NCI-H460 (cell line): ENCODE measurements at places on chromosomes 13 and 19. TPM values are rescaled to one million over a fixed set of nuclear protein-coding genes. Genes with fewer than 3 reads are reported as not detected.

GRCh38 chr13:42420304-42420703 lies 148.4 kb downstream of the AKAP11 start:
- no peak for DNase-seq

- DNase-seq = peak; percentile 46
These were observed 146.5 kb downstream of the PCCA start for GRCh38 chr13:100235311-100235901.

GRCh38 chr19:4130744-4131438 lies 7.0 kb upstream of the MAP2K2 start:
- peak; percentile 65 for DNase-seq

DNA sequence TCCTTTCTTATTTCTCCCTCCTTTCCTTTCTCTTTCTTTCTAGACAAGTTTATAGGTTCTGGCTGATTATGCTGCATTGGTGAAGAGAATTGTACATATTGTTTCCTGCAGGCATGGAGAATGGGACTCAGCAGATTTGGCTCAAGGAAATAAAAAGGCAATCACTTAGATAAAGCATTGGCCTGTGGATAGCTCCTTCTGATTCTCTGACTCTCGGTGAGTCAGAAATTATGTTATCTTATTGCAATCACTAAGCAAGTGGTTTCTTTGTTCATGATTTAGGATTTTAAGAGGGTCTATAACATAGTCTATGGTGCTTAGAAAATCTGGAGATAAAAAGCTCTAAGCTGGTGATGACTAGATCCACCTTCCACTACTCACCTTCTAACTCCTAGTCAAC lies 54.0 kb upstream of the POSTN start:
- no peak for DNase-seq

DNA sequence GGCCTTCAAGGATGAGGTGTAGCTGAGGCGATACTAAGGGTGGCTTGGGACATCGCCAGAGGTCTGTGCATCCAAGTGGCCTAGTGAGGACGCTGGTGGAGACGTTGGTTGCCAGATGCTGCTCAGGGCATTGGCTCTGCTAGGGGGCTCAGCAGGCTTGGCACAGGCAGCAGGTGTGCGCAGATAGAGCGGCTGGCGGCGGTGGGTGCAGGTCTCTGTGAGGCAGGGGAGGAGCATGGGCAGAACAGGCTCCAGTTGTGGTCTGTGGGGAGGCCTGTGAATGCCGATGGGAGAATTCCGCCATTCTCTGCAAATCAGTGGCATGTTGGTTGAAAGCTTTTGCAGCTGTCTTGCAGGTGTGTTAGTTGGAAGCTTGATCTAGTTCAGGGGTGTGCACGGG lies 21.2 kb downstream of the PRAM1 start:
- no peak for DNase-seq

DNA sequence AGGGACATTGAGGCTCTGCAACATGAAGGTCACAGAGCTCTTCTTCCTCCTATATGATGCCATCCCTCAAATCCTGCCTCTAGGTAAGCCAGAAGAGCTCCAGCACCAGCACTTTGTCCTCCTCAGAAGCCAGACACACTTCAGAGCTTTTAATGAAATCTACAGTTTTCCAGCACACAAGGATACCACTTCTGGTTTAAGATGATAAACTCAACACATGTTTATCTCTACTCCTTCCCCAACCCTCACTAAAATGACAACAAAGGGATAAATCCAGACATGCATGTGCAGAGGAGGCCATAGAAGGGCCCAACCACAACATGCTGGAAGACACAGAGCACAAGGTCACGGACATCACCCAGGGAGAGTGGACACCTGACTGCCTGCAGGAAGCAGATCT lies 195.3 kb downstream of the USP12 start:
- DNase-seq = no peak

DNA sequence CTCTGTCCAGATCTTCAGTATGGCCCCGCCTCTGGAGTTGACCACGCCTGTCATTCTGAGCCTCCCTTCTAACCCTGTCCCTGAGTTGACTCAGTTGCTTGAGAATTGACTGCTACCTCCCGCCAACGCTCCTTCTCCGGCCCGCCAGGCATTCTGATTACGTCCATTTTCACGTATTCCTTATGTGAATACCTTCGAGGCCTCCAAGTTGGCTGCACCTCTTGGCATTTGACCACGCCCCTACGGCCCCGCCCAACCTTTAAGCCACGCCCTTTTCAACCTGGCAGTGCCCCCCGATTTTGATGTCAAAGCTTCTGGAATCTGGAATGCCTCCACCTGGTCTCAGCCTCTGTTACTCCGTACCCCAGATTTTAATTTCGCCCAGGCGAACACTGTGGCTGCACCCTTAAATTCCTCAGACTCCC lies 1.7 kb upstream of the EML2 start:
- DNase-seq = no peak

DNA sequence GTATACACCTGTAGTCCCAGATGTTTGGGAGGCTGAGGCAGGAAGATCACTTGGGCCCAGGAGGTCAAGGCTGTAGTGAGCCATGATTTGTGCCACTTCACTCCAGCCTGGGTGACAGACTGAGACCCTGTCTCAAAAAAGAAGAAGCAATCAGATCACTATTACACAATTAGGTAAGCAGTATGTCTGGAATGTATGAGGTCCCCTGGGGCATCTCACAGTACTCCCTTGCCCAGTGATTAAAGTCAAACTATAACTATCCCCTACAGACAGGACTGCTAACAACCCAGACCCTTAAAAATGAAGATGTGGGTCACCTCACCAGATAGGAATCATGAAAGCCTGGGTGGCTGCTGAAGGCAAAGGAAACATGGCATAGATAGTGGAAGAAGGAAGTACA lies 9.4 kb upstream of the PAN3 start:
- no peak for DNase-seq

DNA sequence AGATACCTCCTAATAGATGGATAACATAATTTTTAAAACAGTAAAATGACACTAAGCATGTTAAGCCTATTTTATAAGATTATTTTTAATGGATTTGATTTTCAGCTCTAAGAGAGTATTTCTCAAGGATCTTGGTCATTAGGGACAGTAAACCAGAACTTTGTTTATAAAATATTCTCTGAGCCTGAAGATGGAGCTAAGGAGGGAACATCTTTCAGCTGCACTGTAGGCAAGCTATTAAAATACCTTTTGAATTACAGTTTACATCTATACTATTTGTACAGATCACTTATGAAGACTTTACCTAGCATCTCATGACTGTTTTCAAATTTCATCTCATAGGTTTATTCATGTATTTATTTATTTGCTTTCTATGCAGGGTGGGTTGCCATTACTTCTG lies 345.3 kb downstream of the MYO16 start:
- DNase-seq = no peak

DNA sequence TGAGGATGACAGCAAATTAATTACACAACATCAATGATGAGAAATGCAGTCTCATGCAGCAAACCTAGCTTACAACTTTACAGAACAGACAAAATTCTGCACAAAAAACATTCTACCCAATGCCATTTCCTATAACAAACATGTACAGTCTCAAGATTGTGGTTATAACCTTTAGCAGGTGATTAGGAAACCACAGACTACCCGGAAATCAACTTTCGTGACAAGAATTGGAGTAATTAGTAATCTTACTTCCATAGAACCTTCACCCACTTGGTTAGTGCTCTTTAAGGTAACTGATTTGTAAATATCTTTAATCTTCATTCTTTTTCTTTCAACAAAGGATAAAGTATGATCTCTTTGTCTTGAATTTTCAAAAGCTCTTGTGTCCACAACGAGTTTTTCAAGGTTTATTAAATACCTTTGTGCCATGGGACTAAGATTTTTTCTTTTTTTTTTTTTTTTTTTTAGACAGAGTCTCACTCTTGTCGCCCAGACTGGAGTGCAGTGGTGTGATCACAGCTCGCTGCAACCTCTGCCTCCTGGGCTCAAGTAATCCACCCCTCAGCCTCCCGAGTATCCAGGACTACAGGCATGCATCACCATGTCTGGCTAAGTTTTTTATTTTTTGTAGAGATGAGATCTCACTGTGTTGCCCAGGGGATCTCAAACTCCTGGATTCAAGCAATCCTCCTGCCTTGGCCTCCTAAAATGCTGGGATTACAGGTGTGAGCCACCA lies 78.8 kb downstream of the MAP4K1 start:
- DNase-seq = no peak

- DNase-seq = no peak
These were observed 8.6 kb downstream of the BRCA2 start for GRCh38 chr13:32323912-32324311.

- DNase-seq = no peak
These were observed 764.9 kb upstream of the SLITRK5 start for GRCh38 chr13:86906127-86906874.

DNA sequence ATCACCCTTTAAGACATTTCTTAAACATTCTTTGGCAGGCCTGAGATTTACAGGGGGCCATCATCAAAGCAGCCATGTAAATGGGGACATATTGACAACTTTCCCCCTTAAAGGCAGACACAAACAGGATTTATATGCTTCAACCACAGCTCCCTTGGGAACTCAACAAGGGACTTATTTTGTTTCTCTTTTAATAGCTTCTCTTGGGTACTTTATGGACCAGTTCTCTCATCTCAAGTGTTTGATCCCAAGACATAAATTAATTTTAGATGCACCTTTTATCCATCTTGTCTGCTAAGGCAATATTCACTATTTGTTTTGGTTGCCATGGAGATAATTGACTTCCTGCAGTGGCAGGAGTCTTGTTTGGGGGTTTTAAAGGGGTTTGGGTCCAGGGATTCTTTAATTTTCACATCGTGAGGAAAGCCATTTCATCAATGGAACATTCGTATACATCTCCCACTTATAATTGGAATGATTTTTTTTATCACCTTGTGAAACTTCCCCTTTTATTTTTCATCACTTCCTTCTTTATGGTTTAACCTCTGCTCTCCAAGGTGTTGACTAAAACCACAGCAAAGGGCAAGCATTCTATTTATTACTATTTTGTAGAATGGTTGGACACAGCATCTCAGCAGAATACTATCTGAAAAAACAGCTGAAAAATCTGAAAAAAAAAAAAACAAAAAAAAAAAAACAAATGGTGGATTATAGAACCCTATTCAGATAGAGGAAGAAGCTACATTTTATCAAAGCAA lies 726.0 kb downstream of the DIAPH3 start:
- DNase-seq = no peak

DNA sequence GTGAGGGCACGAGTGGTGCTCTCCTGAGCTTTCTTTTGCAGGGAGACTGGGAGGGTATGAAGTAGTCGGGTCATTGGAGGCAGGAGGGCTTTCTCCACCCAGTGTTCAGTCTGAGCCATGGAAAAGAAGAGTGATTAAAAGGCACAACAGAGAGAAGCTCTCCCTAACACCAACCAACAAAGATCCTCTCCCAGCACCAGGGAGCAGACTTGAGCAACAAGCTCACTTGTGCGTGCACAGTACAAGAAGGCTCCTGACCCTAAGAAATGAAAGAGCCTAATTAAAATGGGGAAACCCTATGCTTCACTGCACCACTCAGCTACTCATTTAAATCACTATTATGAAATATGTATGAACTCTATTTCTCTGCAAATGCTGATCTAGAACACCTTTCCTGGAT lies 276.3 kb upstream of the SOX21 start:
- DNase-seq = no peak

DNA sequence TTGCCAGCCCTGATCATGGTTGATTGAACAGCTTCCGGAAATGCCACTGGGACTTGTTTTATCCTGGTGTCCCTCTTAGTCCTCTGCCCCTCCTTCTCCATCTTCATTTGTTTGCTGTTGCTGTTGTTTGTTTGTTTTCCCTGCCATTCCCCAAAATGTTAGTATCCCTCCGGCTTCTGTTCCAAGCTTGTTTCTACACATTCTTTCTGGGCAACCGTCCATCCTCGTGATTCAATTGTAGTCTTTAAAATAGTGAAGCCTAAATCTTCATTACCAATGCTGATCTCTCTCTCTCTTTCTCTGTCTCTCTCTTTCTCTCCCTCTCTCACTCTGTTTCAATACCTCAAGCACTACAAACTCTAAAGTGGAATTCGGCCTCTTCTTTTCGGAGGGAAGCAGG lies 649.3 kb upstream of the ARGLU1 start:
- DNase-seq = no peak

DNA sequence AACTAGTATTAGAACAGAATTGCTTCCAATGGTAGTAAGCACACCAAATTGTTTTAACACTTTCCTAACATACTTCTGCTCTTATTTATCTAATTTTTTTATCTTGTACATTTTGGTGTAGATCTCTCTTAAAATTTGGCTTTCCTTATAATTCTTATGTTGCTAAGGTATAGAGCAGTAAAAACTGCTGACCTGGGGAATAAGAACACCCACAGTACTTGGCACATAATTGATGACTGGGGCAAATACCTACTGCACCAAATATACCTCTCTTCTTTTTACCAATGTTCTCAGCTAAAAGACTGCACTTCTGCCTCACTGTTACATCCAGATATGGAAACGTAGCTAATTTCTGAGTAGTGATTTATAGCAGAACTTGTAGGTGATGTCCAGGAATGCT lies 642.2 kb downstream of the LIG4 start:
- DNase-seq = no peak

DNA sequence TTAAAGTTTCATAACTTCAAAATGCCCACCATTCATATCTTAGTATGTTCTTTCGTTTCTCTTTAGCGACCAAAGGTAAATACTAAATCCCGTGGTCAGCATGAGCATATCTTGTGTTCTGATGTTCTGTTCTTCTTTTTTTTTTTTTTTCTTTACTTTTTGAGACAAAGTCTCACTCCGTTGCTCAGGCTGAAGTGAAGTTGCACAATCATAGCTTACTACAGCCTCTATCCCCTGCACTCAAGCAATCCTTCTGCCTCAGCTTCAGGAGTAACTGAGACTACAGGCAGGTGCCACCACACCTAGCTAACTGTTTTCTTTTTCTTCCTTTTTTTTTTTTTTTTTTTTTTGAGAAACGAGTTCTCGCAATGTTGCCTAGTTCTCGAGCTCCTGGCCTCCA lies 60.9 kb upstream of the ATP12A start:
- DNase-seq = no peak

- no peak for DNase-seq
These were observed 67.2 kb upstream of the GPR183 start for GRCh38 chr13:99374169-99374991.

- DNase-seq = no peak
These were observed 9.6 kb upstream of the HTR2A start for GRCh38 chr13:46906405-46906804.

- DNase-seq = no peak
These were observed 254.2 kb upstream of the ZNF507 start for GRCh38 chr19:32091241-32091640.

GRCh38 chr19:50020481-50020880 lies 4.7 kb downstream of the VRK3 start:
- DNase-seq = no peak

Gene ZNF541
- total RNA-seq = not detected in 2 replicates

Gene CABP5
- not detected in 2 replicates for total RNA-seq

Gene MAST1
- total RNA-seq = 1.7 TPM in 2 replicates

Gene REEP6
- 0.79 and 0.92 TPM in 2 replicates for total RNA-seq

Gene ZNF99
- not detected in 2 replicates for total RNA-seq

Gene CRX
- total RNA-seq = not detected in 2 replicates

Gene IL4I1
- total RNA-seq = not detected in 2 replicates

Gene SIGLEC8
- not detected in 2 replicates for total RNA-seq

Gene CEACAM16
- total RNA-seq = not detected in 2 replicates

Gene C3
- 3.3 and 3.5 TPM in 2 replicates for total RNA-seq

Gene WDR87
- not detected in 2 replicates for total RNA-seq
